ENCODE measurements at places on chromosomes 5 and 9. TPM values are rescaled to one million over a fixed set of nuclear protein-coding genes. Genes with fewer than 3 reads are reported as not detected.

GALNT12 gene
- polyA plus RNA-seq = 45.6 TPM

IL3 gene
- polyA plus RNA-seq = not detected

TESK1 gene
- 53.3 TPM for polyA plus RNA-seq

ADAMTS2 gene
- 5.9 TPM for polyA plus RNA-seq

SLC12A7 gene
- polyA plus RNA-seq = 76.6 TPM

SLC45A2 gene
- polyA plus RNA-seq = 0.12 TPM

LIX1 gene
- 3.7 TPM for polyA plus RNA-seq

FST gene
- polyA plus RNA-seq = 3.9 TPM

TNFSF15 gene
- 10.2 TPM for polyA plus RNA-seq

DNA sequence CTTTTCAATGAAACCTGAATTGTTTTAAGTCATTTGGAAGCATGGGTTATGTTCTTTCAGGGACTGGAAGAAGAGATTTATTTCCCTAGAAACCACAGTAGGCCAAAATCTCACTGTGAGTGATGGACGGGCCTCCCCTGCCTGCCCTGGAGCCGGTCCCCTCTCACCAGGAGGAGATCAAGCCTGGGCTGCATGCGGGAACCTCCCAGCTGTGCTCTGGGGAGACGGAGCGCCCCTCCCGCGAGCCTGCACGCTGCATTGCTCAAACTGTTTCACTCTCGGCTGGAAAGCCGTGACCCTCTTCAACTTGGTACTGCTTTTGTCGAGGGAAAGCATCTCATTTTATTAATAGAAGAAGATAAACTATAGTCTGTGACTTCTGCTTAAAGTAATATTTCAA, 85.4 kb downstream of the IRX2 start:
- H3K27ac ChIP-seq = no peak overlapping the region
- DNase-seq = no peak
- no peak overlapping the region for H3K4me3 ChIP-seq

- H3K4me1 ChIP-seq = no peaks in the 10 kb centered on the region
- H3K27me3 ChIP-seq = no peaks in the 10 kb centered on the region
- no peak overlapping the region for H3K4me3 ChIP-seq
- H3K36me3 ChIP-seq = no peaks in the 10 kb centered on the region
- no peak overlapping the region for H3K27ac ChIP-seq
- DNase-seq = no peak
Observed at GRCh38 chr5:87327998-87328397, 60.3 kb downstream of the RASA1 start.

DNA sequence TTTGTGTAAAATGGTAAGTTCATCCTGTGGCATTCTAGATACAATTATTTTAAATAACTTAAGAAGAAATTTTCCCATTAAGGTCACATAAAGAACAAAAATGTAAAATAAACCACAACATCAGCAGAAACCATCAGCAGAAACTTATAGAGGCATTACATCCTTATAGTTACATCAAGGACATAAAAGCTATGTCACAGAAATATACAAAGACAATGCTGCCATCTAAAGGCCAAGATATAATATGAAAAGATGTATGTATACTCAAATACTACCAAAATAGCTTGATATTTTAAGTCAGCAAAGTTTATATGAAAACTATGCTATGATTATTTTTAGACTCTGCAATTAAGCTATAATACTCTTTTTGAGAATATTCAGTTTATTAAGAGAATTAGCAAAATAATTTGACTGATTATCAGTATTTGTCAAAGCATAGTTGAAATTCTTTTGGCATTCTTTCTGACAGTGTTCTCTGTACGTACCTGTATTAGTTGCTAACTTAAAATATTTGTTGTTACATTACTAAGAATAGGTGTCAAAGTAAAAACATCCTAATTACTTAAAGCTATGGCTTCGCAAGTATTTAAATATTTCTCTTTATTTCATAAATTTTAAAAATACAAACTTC, 36.2 kb downstream of the FBXL17 start:
- peaks cover 6% of the 10 kb centered on the region for H3K4me1 ChIP-seq
- no peaks in the 10 kb centered on the region for H3K27me3 ChIP-seq
- peak; percentile 48 for DNase-seq
- H3K27ac ChIP-seq = no peak overlapping the region
- H3K36me3 ChIP-seq = no peaks in the 10 kb centered on the region

DNA sequence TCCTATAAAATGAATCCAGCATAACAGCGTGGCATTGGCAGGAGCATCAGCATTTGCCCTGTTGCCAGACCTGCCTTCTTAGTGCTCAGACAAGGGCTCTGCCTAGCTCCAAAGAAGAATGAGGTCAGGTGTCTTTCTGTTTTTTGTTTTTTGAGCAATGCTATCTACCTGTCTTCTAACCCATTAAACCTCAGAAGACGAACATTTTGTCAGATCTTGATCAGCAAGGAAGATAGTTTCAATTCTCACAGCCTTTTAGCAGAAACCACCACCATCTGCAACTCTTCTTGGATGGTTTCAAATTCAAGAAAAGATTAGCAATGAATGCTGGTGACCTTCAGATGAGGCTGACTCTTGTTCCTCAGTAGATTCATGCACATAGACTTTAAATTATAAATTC, 103.5 kb upstream of the IQGAP2 start:
- no peak for DNase-seq
- H3K27ac ChIP-seq = no peak overlapping the region
- no peak overlapping the region for H3K4me3 ChIP-seq
- H3K36me3 ChIP-seq = no peaks in the 10 kb centered on the region
- no peaks in the 10 kb centered on the region for H3K27me3 ChIP-seq

DNA sequence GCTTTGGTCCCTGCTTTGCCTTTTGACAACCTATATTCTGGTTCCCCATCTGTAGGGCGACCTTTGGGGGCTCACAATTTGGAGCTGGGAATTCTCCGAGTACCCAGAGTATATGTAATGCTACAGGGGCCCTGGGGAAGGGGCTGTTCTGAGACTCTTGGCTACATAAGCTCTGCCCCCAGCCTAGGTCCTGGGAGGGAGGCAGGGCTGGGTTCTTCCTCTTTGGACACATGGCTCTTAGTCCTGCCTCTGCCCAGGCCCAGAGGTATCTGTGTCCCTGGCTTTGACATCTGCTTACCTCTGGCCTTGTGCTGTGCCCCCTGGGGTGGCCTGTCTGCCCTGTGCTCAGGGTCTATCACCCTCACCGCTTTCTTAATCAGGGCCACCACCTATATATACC, 181.6 kb downstream of the CACNA1B start:
- H3K4me1 ChIP-seq = no peaks in the 10 kb centered on the region
- no peak overlapping the region for H3K4me3 ChIP-seq
- no peak for DNase-seq
- no peak overlapping the region for H3K27ac ChIP-seq
- no peaks in the 10 kb centered on the region for H3K36me3 ChIP-seq
- no peaks in the 10 kb centered on the region for H3K27me3 ChIP-seq

GRCh38 chr9:13750061-13750460, 470.6 kb upstream of the MPDZ start:
- no peaks in the 10 kb centered on the region for H3K36me3 ChIP-seq
- no peaks in the 10 kb centered on the region for H3K27me3 ChIP-seq
- no peaks in the 10 kb centered on the region for H3K4me1 ChIP-seq
- DNase-seq = no peak
- no peak overlapping the region for H3K27ac ChIP-seq
- H3K4me3 ChIP-seq = no peak overlapping the region

- no peaks in the 10 kb centered on the region for H3K27me3 ChIP-seq
- no peak for DNase-seq
- H3K27ac ChIP-seq = no peak overlapping the region
- H3K4me3 ChIP-seq = no peak overlapping the region
- H3K4me1 ChIP-seq = no peaks in the 10 kb centered on the region
Observed at GRCh38 chr5:141597814-141598213, 21.0 kb downstream of the DIAPH1 start.

GRCh38 chr5:145938776-145939539, 2.6 kb downstream of the SH3RF2 start:
- no peaks in the 10 kb centered on the region for H3K27me3 ChIP-seq
- H3K27ac ChIP-seq = peak overlapping the region; percentile 88
- H3K4me3 ChIP-seq = peak overlapping the region; percentile 53

DNA sequence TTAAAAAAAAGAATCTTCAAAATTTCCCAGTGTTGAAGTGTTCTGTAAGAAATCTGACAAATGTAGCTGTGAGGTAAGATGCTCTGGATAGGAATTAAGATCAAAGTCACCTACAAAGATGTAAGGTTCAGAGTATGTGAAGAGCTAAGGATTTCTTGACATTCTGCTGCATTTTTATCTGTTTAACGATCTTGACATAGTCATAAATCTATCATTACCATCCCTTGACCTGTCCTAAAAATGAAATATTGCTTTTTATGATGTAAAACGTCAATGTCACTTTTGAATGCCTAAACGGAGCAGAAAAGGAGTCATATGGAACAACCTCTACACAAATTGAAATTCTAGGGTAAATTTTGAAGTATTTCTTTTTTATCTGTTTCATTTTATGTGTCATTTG, 939.3 kb downstream of the CDH18 start:
- no peaks in the 10 kb centered on the region for H3K4me1 ChIP-seq
- no peak overlapping the region for H3K4me3 ChIP-seq
- no peaks in the 10 kb centered on the region for H3K36me3 ChIP-seq
- H3K27ac ChIP-seq = no peak overlapping the region

DNA sequence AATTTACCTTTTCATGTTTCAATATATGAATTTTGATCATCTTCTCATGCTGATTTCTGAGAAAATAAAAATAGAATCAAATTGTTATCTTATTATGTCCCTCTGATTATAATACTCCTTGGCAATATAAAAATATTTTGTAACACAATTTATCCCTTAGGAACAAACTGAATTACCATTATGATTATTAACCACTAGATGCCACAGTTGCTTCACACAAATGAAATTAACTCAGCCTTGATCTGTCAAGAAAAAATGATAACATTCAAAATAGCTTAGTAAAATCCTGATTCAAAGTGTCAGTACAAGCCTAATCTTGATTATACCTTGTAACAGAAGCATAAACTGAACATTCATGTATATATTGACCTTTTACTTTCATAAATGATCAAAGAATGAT, 4.8 kb upstream of the CHSY3 start:
- H3K27ac ChIP-seq = no peak overlapping the region
- DNase-seq = peak; percentile 3
- H3K27me3 ChIP-seq = no peaks in the 10 kb centered on the region
- no peaks in the 10 kb centered on the region for H3K4me1 ChIP-seq
- H3K36me3 ChIP-seq = no peaks in the 10 kb centered on the region

GRCh38 chr5:160537116-160537515, 115.5 kb downstream of the PTTG1 start:
- no peaks in the 10 kb centered on the region for H3K36me3 ChIP-seq
- DNase-seq = no peak
- H3K4me1 ChIP-seq = no peaks in the 10 kb centered on the region

DNA sequence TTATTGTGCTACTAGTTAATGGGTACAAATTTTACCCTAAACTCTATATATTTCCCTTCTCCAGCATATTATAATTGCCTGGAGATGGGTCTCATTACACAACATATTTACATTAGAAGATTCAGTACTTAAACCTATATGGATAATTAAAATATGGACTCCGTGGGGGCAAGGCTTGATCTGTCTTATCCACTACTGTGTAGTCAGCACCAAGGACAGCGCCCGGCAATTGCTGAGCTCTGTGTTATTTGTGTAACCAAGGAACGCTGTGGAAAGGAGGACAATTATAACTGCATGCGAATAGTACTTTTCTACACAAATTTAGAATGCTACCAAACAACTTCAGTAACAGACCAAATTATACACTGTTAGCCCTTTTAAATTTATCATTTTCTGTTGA, 77.7 kb downstream of the DNAH5 start:
- no peak overlapping the region for H3K4me3 ChIP-seq
- H3K27ac ChIP-seq = no peak overlapping the region
- no peak for DNase-seq
- no peaks in the 10 kb centered on the region for H3K27me3 ChIP-seq
- no peaks in the 10 kb centered on the region for H3K4me1 ChIP-seq

- H3K4me3 ChIP-seq = no peak overlapping the region
- no peak for DNase-seq
- no peak overlapping the region for H3K27ac ChIP-seq
- H3K36me3 ChIP-seq = peaks cover 19% of the 10 kb centered on the region
Observed at GRCh38 chr5:55411876-55412275, 104.1 kb downstream of the MTREX start.

DNA sequence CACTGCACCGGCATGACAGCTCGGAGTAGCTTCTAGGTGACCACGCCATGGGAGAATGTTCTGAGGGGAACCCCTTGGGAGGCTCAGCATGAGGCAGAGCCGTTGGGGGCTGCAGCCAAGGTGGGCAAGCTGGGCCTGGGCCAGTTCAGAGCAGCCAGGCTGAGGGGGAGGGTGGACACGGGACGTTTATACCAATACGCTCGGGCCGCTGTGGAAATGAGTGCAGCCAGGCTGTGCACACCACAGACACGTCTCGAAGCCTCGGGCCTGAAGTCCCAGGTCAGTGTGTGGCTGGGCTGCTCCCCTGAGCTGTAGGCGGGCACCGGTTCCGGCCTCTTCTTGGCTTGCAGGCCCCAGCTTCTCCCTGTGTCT, 28.9 kb upstream of the SLC12A7 start:
- H3K36me3 ChIP-seq = no peaks in the 10 kb centered on the region
- H3K4me3 ChIP-seq = no peak overlapping the region
- H3K4me1 ChIP-seq = peaks cover 47% of the 10 kb centered on the region
- H3K27ac ChIP-seq = no peak overlapping the region
- DNase-seq = no peak
- H3K27me3 ChIP-seq = no peaks in the 10 kb centered on the region

- peaks cover 19% of the 10 kb centered on the region for H3K4me1 ChIP-seq
- H3K27me3 ChIP-seq = peaks cover 3% of the 10 kb centered on the region
- no peak for DNase-seq
- H3K4me3 ChIP-seq = peak overlapping the region; percentile 63
- no peaks in the 10 kb centered on the region for H3K36me3 ChIP-seq
Observed at GRCh38 chr5:14582797-14583137, 1.2 kb downstream of the OTULINL start.

- no peaks in the 10 kb centered on the region for H3K27me3 ChIP-seq
- H3K27ac ChIP-seq = no peak overlapping the region
- H3K4me1 ChIP-seq = no peaks in the 10 kb centered on the region
Observed at GRCh38 chr5:161889971-161890370, 42.1 kb downstream of the GABRA1 start.

DNA sequence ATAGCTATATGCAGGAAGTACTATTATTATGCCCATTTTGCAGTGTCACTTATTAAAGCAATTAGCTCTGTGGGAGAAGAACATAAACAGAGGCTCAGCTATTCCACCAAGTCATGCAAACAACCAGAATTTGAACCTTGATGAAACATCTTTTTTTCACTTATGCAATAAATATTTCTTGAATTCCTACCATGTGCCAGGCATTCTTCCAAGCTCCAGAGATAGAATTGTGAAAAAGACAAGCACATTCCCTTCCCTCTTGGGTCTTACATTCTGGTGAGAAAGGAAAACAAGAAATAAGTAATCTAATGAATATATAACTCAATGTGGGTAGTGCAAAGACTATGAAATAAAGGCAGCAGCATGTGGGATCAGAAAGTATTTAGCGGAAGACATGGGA, 32.1 kb upstream of the ADRB2 start:
- peaks cover 7% of the 10 kb centered on the region for H3K27me3 ChIP-seq
- no peak overlapping the region for H3K27ac ChIP-seq
- no peak overlapping the region for H3K4me3 ChIP-seq
- no peaks in the 10 kb centered on the region for H3K4me1 ChIP-seq

GRCh38 chr9:69672596-69673310, 582 bp upstream of the APBA1 start:
- H3K27me3 ChIP-seq = peaks cover 22% of the 10 kb centered on the region
- peaks cover 5% of the 10 kb centered on the region for H3K4me1 ChIP-seq
- H3K27ac ChIP-seq = peak overlapping the region; percentile 75
- peak overlapping the region; percentile 76 for H3K4me3 ChIP-seq

GRCh38 chr5:163563880-163564279, 58.5 kb downstream of the MAT2B start:
- no peak overlapping the region for H3K27ac ChIP-seq
- no peak for DNase-seq
- peaks cover 4% of the 10 kb centered on the region for H3K4me1 ChIP-seq
- peaks cover 28% of the 10 kb centered on the region for H3K27me3 ChIP-seq
- no peaks in the 10 kb centered on the region for H3K36me3 ChIP-seq
